Regular cardiac myocyte (primary cell): ENCODE measurements at places on chromosomes 13 and 19. TPM values are rescaled to one million over a fixed set of nuclear protein-coding genes. Genes with fewer than 3 reads are reported as not detected.

Gene RDH8
- total RNA-seq = not detected in 2 replicates

Gene CEACAM6
- not detected in 2 replicates for total RNA-seq

Gene FLT1
- 0.77 and 2.8 TPM in 2 replicates for total RNA-seq

Gene IGFL1
- total RNA-seq = not detected in 2 replicates

Gene ZNF230
- total RNA-seq = 3.1 and 4.5 TPM in 2 replicates

Gene FAM216B
- total RNA-seq = not detected in 2 replicates

Gene CCDC8
- 12.8 and 21.1 TPM in 2 replicates for total RNA-seq

Gene IZUMO1
- not detected in 2 replicates for total RNA-seq
